Activated naive CD4-positive, alpha-beta T cell (primary cell): ENCODE measurements at places on chromosomes 6 and 20.

DNA sequence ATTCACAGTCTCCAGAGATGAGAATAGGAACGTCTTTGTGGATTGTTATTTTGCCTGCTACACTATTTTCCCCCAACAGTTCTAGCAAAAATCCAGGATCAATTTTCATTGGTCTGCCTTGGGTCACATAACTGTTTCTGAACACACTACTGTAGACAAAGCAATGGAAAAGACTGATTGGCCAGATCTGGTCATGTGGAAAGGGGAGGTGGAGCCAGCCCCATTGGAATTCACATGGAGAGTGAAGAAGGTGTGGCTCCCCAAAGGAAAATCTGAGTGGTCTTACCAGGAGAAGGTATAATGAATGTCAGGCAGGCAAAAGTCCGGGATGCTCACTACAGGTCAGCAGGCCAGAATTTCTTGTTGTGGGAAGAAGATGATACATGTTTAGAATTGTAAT is 9.5 kb upstream of the TP53RK start:
- no peak for DNase-seq

DNA sequence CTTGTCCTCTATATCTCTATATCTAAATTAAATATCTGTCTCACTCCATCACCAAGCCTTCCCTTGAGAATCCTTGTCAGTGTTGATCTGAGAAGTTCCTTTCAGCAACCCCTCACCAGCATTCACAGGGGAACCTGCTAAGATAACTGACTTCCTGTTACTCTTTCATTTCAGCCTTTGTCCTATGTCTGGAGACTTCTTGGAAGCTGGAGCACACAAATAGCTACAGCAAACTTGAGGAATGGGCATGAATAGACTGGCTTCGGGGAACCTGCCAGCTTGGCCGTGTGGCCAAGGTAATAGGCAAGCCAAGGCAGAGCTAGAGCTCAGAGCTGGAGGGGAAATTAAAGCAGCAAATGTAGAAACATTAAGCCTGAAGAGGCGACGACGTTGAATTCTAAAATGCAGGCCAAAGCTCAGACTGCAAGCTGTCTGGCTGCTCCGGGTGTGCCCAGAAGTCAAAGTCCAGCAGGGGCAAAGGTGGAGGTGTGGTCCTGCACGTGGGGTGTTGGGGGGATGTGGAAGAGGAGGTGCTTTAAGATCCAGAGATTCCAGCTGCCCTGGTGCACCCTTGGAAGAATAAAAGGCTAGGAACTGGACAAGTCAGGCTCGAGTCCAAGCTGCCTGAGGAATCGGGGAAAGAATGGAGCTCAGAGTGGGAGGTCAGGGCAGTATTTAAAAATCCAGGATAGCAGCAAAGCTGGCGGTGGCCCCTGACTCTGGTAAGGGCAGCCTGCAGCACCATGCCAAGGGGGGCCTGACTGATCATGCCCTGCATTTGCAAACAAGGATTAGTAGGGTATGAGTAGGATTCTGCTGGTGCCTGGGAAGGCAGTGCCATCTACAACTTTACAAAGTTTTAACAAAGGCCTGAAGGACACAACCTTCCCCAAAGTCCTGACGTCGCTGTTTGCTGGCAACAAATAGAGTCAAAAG is 185.0 kb upstream of the SGK1 start:
- no peak for DNase-seq

GRCh38 chr6:114595186-114595585 is 252.4 kb upstream of the HS3ST5 start:
- DNase-seq, result no peak

DNA sequence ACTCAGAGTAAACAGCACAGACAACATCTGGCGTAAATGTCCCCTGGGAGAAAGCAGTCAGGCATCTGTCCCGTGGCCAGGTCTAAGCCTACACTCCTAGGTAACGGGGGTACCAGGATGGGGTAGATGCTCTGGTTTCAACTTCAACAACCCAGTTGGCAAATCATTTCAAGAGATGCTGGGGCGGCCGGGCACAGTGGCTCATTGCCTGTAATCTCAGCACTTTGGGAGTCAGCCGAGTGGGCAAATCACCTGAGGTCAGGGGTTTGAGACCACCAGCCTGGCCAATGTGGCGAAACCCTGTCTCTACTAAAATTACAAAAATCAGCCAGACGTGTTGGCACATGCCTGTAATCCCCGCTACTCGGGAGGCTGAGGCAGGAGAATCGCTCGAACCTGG is 12.3 kb downstream of the PREX1 start:
- DNase-seq, result no peak

- no peak for DNase-seq
These were observed 152.3 kb downstream of the OR2B2 start for GRCh38 chr6:27759930-27760329.

GRCh38 chr6:43628393-43629103 is 516 bp downstream of the GTPBP2 start:
- no peak for DNase-seq

- no peak for DNase-seq
These were observed 2.2 kb upstream of the PPDPF start for GRCh38 chr20:63518351-63518861.

DNA sequence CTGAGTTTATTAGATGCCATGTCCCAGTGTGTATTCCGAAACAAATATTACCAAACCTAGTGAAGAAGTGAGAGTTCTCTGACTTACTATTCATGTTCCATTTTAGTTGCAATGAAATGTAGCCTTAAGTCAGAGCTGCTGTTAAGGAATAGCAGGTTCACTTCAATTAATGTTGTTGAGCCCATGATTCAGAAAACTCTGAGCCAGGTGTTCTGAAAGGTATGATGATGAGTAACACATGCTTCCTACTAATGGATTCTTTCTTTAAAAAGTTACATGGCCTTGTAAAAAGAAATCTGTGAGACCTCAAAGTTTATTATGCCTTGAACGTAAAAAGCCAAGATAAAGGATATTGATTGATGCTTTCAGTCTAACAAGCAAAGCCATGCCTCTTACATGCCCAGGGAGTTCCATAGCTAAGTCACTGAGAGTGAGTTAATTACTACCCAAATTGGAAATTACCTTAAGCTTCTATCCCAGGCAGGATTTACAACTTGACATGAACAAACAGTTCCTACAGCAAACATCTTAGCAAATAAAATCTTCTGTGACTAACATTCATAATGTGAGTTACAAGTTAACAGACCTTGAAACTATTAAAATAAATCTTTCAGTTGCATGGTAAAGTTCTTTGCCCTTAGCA is 122.9 kb downstream of the AKAP7 start:
- no peak for DNase-seq

- no peak for DNase-seq
These were observed 7.8 kb downstream of the TMC2 start for GRCh38 chr20:2544211-2544610.

DNA sequence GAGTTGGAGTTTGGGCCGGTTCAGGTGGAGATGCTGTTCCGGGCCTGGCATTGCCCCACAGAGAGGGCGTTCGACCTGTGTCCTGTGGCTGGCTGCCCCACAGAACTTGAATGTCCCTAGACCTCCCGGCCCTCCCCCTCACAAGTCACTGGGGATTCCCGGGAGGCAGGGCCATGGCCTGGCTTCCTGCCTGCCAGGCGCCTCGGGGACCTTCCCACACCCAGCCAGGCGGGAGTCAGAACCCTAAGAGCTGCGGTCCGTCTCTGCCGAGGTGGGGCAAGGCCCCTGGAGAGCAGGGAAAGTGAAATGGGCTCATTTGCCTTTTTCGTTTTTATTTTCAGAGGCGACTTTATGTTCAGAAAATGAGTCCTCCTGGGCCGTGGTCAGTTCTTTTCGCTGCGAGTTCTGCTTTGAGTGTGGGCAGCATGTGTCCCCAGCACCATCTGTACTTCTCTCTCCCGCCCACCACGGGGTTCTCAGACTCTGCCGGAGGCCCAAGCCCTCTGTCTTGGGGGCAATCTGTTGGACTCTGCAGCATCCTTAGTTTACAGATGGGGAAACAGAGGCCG is 8.5 kb downstream of the RBM38 start:
- no peak for DNase-seq

GRCh38 chr20:40441771-40442170 is 247.3 kb downstream of the MAFB start:
- DNase-seq, result no peak

DNA sequence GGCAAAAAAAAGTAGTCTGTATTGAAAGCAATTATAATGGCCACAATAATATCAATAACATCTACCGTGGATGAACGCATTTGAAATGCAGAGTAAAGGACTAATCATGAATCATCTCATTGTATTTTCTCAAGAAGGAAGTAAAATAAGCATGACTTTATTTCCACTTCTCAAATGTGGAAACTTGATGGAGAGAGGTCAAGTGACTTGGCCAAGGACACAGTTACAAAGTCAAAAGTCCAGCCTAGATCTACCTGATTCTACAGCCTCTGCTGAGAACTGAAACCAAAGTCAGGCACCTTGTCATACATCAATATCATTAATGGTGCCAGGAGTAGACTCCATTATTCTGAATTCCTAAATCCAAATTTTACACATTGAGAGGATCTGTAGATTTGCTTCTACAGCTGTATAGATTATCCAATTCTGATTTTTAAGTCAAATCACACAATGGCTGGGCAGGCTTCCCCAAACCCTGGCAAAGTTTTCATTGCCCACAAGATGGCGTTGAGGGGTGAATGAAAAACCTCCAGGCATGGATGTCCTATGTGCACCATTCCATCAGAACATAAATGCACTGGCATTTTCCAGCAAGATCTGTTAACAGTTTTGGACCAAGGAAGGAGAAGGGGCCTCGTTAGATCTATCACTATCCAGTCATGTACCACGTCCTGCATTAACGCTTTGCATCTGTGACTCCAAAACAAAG is 423.1 kb downstream of the MAFB start:
- no peak for DNase-seq

DNA sequence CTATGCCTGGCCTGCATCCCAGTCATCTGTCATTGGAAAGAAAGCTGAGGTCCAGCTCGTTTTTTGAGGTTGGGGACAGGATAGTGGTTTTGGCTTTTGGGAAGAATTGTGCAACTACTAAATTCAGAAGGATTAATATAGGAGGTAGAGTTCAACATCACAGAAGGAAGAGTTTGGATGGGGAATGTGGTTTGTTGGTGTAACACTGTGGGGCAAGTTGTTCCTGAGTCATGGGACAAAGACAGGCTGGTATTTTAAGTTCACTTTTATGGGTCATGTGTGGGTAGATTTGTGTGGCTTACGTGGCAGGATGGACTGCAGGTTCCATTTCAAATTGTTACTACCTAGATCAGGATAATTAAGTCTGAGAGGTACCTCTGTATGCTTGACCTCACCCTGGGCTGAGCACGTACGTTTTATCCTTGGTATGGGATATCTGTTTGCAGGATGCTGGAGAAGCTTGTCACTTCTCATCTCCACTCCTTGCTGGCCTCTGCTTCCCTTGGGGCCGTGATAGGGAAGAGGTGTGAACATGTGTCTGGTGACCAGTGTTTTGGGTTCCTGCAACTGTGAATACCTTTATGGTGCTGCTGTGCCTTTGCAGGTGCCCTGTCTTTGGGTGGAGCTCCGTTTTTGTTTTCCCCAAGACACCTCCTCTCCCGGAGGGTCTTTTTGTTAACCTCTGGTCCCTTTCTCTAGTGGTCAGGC is 177.6 kb downstream of the JARID2 start:
- no peak for DNase-seq

- DNase-seq, result no peak
These were observed 34.7 kb downstream of the SUN5 start for GRCh38 chr20:32969356-32970114.

- peak; percentile 26 for DNase-seq
These were observed 590 bp downstream of the SLCO4A1 start for GRCh38 chr20:62642666-62643520.

- no peak for DNase-seq
These were observed 475.8 kb downstream of the PREX1 start for GRCh38 chr20:48352042-48352441.

DNA sequence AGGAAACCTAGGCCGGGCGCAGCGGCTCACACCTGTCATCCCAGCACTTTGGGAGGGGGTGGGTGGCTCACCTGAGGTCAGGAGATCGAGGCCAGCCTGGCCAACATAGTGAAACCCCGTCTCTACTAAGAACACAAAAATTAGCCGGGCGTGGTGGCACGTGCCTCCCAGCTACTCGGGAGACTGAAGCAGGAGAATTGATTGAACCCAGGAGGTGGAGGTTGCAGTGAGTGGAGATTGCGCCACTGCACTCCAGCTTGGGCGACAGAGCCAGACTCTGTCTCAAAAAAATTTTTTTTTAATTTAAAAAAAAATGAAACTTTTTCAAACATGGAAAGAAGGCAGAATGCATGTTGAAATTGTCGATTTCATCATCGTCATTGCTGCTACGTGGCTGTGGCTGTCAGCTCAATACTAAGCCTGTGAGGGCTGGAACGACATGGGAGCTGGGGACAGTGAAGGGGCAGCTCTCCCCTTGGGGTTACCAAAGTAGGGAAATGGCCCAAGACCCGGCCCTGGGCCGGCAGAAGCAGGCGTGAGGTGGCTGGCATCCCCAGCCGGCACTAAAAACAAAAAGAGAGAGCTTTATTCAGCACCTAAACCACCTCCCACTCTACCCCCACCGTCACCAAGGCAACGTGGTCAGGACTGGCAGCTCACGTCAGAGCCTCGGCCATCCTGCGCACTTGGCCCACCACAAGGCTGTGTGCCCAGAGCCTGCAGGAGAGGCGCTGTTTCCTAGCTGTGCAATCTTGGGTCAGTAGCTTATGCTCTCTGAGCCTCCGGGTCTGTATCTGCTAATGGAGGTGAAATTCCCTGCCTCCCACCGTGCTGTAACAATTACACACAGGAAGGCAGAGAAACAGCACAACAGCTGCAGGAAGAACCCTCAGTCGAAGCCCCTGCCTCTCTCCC is 30.8 kb downstream of the AGPAT4 start:
- DNase-seq, result peak; percentile 23

DNA sequence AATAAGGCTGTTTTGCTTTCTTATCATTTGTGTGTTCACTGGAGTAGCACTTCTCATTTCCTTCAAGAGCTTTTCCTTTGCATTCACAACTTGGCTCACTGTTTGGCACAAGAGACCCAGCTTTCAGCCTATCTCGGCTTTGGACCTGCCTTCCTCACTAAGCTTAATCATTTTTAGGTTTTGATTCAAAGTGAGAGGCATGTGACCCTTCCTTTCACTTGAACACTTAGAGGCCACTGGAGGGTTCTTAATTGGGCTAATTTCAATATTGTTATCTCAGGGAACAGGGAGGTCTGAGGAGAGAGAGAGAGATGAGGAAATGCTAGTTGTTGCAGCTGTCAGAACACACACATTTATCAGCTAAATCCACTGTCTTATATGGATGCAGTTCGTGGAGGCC is 82.9 kb upstream of the SCAF8 start:
- no peak for DNase-seq

GRCh38 chr20:64238115-64238825 is 17.3 kb upstream of the PCMTD2 start:
- no peak for DNase-seq

GRCh38 chr6:29986179-29986781 is 43.9 kb downstream of the HLA-A start:
- DNase-seq, result no peak
